ENCODE measurements at places on chromosomes 5 and 9.

- DNase-seq = peak; percentile 62
These were observed 10.3 kb downstream of the NINJ1 start for GRCh38 chr9:93123561-93124283.

- DNase-seq = no peak
These were observed 210.1 kb upstream of the MSX2 start for GRCh38 chr5:174514325-174514724.

DNA sequence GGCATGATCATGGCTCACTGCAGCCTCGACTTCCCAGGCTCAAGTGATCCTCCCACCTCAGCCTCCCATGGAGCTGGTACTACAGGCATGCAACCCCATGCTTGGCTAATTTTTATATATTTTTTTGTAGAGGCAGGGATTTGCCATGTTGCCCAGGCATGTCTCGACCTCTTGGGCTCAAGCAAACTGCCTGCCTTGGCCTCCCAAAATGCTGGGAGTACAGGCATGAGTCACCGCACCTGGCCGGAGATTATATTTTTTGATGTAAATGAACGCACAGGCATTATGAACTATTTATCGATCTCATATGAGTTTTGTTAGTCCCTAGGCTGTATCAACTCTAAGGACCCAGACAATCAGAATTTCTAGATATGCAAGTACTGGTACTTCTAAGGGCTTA, 25.5 kb upstream of the CEP120 start:
- no peak for DNase-seq

DNA sequence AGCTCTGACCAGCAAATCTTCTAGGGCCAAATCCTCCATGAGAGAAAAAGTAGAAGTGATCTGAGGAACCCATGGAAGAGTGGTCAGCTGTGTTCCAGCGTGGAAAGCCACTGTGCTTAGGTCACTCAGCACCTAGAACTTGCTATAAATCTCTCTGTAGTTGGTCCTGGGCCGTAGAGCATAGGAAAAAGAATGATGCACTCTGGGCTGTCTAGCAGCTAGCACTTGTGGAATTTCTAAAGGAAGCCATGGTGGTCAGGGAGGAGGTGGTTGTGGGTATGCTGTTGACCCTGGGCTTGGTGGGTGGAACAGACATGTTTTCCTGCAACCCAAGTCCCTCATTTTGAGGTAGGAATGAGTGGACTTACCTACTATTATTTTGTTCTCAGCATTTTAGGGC, 48.1 kb downstream of the GGTA1 start:
- no peak for DNase-seq

- no peak for DNase-seq
These were observed 34.6 kb upstream of the WHRN start for GRCh38 chr9:114539701-114540380.

- no peak for DNase-seq
These were observed 166.3 kb downstream of the RORB start for GRCh38 chr9:74663439-74663838.

DNA sequence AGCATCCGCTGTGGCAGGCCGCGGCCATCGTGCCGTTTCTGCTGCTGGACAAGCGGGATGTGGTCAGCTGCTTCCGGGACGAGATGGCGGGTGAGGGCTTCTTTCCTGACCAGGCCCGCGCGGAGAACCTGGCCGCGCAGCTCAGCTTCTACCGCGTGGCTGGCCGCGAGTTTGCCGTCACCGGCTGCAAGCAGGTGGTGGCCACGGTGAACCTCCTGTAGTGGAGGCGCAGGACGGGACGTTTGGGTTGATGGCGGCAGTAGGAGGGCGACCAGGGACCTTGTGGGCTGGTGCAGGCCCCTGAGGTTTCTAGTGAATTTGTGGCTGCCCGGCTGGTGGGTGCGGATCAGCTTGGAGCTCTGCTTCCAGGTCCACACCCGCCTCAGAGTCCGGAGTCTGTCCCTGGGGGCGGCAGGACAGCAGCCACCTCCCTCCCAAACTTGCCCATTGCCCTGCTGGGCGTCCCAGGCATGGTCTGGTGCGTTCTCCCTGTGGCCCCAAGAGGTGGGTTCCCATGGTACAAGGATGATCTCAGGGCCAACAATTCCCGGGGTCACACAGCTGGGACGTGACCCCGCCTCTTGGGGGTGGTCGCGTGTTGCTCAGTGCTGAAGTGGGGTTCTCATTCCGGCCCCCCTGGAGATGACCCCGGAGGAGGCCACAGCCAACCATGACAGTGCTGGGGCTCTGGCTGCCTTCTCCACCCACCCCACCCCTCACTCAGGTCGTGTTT, 2.4 kb downstream of the TOR4A start:
- DNase-seq = no peak

DNA sequence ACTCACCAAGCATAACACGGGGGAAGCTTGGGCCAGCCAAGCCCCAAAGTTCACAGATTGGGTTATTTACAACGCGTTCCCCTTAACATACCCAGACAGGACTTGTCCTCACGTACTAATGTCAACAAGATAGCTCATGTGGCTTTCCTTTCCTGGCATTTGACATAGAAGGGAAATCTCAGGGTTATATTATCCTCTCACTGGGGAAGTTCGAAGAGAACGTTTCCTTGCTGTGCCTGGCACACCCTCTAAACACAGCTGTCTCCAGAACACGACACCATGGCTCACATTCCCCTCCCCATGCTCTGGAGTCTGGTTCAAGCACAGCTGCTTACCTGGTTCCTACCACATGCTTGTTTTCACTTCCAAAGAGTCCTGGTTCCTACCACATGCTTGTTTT, 46.8 kb upstream of the OTULINL start:
- no peak for DNase-seq

- DNase-seq = no peak
These were observed 213.4 kb downstream of the HSPA4 start for GRCh38 chr5:133265257-133265656.

GRCh38 chr5:147169399-147169798, 65.4 kb upstream of the STK32A start:
- no peak for DNase-seq

- no peak for DNase-seq
These were observed 798 bp downstream of the PITX1 start for GRCh38 chr5:135032999-135033861.

DNA sequence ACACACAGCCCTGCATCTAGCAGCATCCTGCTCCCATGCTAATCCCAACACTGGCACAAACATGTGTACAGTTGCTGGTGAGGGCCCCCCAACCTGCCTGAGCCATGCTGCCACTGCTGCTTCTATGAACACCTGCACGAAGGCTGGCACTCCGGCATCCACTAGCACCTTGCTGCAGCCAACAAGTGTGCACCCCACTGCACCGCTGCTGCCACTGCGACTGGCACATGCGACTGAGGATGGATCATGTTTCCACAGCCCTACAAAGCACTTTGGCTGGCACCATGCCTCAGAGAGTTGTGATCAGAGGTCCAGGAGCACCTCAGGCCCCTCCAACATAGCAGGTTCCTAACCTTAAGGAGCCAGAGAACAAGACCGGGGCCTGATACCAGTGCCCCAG, 7.8 kb upstream of the PDCD1LG2 start:
- DNase-seq = no peak

GRCh38 chr9:78871452-78872331, 574.8 kb downstream of the PSAT1 start:
- no peak for DNase-seq

DNA sequence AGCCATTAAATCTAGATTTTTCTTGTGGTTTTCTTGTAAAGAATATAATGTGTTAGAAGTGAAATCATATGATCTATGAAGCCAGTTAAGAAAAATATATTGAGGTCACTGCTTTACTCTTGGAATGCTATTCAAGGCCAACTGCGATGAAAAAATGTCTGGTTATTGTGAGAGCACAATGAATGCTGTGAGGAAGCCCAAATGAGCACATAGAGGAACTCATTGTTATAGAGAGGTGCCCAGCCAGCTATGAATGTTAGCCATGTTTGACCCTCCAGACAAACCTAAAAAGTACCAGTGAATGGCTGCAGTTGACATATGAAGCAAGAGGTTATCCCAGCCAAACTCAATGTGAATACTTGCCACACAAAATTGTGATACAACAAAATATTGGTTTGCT, 359.8 kb upstream of the FAM174A start:
- DNase-seq = no peak

GRCh38 chr5:177997319-177997670, 1.3 kb upstream of the PROP1 start:
- DNase-seq = no peak

DNA sequence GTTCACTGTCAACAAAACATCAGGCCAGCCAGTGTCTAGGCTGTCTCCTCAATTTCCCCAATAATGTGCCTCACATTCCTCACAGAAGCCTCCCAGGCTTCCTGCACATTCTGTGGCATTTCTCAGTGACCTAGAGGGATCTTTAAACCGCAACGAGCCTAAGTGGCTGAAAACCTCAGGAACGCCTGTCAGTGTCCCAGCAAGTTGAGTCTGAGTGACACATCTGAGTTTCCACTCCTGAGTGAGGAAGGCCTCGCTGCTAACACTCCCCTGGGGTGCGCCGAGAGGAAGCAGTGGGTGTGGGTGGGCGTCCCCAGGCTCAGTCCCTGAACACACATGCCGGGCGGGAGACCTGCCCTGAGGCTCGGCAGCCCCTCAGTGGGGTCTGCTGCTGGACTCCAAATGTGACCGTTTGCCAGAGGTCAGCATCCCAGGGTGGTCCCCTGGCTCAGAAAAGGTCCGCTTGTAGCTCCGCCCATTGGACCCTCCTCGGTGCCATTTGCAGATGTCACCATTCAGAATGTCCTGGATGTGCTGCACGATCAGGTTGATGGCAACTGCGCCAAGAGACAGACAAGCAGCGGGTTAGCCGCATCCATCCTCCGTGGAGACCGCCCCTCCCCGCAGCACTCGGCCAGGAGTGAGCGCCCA, 6.3 kb downstream of the UCK1 start:
- no peak for DNase-seq

DNA sequence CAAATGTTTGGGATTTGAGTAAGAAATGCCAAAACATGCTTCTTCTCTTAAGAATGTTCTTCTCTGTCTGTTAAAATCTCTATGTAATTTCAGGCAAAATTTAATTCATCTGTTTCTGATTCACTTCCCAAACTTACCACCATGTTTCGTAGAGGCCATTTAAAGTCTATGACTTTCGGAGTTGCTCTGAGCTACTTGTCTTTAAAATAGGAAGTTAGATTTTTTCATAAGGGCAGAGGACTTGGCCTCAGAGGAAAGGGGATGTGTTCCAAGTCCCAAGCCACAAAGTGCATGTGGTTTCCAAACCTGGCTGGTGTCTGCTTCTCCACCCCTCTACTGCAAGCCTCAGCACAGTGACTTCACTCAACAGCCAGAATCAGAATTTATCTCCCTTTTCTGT, 111.3 kb upstream of the ADRA1B start:
- peak; percentile 83 for DNase-seq

- no peak for DNase-seq
These were observed 9.8 kb upstream of the CCDC69 start for GRCh38 chr5:151233616-151234085.

- DNase-seq = no peak
These were observed 188.8 kb downstream of the FBN2 start for GRCh38 chr5:128349044-128349858.

DNA sequence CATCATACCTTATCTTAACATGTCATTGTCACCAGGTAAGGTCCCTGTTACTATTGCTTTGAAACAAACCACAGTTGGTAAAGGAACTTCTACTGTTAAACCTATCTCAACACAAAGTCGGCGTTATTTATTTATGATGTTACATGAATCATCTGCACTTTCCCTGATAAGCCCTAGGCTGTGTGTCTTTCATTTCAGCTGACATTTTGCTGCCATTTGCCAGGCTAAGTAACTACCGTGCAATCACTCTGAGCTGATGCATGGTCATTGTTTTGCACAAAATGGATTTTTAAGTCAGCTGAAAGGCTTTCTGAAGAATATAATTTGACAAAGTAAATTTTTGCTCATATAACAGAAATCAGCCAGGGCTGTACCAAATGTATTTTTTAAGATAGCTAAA, 546.5 kb downstream of the ZNF608 start:
- peak; percentile 40 for DNase-seq

DNA sequence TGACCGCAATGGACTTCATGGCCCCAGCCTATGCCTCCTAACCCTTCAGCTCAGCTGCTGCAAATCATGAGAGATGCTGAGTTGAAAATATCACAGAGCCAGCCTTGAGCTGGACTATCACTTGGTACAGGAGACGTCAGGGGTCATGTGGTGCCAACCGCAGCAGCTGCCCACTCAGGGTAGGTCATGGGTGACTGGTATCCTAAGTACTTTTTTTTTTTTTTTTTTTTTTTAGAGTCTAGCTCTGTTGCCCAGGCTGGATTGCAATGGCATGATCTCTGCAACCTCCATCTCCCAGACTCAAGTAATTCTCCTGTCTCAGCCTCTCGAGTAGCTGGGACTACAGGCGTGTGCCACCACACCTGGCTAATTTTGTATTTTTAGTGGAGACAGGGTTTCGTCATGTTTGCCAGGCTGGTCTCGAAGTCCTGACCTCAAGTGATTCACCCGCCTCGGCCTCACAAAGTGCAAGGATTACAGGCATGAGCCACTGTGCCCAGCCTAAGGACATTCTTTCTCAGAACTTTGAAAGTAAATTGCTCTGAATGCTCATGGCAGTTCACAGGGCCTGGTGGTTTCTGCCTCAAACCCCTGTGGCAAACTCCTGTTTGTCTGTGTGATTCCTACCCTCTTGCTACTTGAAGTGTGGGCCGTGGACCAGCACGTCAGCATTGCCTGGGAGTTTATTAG, 21.3 kb downstream of the WWC1 start:
- DNase-seq = no peak

- DNase-seq = peak; percentile 89
These were observed 11.1 kb upstream of the CTSL start for GRCh38 chr9:87714819-87715218.

DNA sequence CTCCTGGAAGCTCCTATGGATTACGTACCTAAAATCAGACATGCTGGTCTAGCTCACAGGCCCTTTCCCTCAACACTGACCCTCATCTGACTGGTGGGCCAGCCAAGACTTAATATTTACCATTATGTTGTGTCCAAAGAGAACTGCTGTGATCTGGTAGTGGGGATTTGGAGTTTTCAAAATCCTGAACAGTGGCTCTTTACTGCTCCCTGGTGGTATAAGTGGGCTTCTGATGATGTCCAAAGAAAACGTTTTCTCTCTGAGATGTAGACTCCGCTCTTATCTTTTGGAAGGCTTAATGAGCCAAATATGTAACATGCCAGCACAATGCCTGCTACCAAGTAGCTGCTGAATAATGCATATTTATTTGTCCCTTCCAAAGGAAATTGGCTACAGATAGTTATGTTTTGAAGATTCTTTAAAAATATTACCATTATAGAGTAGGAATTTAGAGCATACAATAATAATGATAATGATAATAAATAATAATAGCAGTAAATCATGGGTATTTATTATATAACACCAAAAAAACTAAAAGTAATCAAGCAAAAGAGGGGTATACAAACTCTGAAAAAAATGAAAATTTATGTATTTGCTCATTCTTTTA, 406.6 kb upstream of the TNC start:
- DNase-seq = peak; percentile 63

DNA sequence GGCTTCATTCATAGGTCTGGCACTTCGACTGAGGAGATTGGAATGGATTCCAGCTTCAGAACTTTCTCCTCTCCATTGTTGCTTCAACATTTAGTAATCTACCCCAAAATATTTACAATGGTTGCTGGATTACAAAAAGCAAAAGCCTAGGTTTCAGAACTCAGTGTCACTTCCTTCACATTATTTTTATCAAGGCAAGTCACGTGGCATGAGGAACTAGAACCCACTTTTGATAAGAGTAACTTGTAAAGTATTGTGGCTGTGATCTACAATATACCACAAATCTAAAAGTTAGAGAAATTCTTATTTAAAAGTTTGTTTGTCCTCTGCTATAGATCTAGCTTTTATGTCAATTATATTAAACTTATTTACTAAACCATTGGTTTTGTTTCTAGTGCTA, 39.7 kb upstream of the ANKDD1B start:
- peak; percentile 79 for DNase-seq

GRCh38 chr9:120289098-120289497, 290.9 kb downstream of the CDK5RAP2 start:
- no peak for DNase-seq
